ENCODE measurements at places on chromosomes 3 and 15.

- DNase-seq: no peak
Observed at GRCh38 chr3:131260525-131260924, 121.0 kb upstream of the NUDT16 start.

GRCh38 chr3:135083179-135083578, 288.1 kb downstream of the EPHB1 start:
- no peak for DNase-seq

DNA sequence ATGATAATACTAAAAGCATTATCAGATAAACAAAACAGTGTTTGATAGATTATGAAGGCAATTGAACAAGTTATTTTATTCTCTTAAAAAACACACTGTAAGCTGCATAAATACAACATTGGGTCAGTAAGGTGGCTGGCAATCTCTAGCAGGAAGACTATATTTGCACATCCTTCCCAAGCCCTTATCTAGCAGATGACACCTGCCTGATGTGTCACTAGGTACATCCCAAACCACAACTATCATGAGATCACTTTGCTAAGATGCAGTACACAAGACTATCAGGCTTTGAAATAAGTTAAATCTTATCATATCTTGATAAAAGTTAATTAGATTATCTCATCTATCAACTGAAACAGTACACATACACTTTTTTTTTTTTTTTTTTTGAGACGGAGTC, 417.4 kb downstream of the MECOM start:
- DNase-seq: no peak

DNA sequence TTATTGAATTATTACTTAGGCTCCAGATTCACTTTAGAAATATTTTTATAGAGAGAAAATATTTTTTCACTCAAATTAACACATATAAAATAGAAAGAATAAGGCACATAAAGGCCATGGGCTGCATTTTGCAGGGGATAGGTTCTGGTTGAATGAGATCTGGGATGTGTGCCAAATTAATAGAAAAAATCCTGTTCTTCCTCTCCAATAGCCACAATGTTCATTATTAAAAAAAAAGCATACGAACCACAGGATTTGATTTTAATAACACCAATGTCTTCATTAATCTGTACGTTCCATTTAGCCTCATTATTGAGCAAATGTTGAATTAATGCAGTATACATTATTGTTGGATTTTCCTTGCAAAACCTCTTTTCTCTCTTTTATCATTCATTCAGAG, 622.8 kb upstream of the AGTR1 start:
- no peak for DNase-seq

GRCh38 chr3:66803206-66803605, 194.9 kb upstream of the KBTBD8 start:
- no peak for DNase-seq

GRCh38 chr3:113404637-113405036, 36.7 kb downstream of the CFAP44 start:
- DNase-seq: no peak

GRCh38 chr3:26084629-26085028, 294.7 kb downstream of the OXSM start:
- DNase-seq: no peak

DNA sequence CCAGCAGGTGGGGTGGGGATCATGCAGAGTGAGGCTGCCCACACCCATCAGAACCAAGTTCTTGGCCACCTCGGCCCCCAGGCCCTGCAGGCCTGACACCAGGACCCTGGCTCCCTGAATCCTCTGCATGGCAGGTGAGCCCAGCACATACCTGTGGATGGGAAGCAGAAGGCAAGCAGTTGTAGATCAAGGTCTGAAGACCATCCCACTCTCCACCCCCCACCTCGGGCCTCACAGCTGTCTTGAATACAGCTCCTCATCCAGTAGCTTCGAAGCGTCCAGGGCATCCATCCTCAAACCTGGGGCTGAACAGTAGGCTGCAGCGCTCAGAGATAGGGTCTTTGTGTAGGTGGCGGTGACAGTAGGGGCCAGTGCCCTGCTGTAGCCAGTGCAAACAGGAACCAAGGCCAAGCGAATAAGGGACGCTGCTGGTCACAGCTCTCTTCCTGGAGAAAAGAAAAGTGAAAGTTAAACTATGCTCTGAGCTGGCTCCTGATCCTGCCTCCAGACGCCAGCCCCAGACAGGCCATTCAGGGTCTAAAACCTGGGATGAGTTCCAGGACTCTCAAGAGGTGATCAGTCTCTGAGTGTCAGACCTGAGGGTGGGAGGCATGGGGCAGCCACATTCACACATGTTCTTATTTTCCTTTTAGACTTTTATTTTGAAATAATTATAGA, at the start of gene UBA7:
Gene UBA7 (minus strand): TSS at position 457 of the 678 bp plus-strand sequence. CDS start 166 bp downstream, at position 291.
- DNase-seq: no peak

DNA sequence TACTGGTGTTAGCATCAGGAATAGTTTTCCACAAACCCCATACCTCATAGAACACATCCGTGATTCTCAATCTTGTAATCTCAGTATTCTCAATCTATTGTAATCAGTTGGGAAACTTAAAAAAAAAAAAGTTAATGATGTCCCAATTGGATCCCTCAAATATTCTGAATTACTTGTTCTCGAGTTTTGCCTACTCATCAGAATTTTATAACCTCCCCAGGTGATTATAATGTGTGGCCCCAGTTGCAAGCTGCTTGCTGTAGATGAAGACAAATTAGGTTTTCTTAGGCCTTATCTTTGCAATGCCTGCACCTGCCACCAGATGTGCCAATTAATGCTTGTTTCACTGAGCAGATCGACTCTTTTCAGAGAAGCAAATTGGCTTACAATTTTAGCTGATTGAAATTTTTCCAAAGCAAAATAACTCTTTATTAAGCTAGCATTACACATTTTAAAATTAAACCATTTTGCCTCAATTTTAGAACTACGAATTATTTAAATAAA, 19.0 kb upstream of the DIPK2A start:
- no peak for DNase-seq

Measured in cardiac septum (tissue), 1 donor.